ENCODE measurements at places on chromosomes 1 and 21. TPM values are rescaled to one million over a fixed set of nuclear protein-coding genes. Genes with fewer than 3 reads are reported as not detected.
A peak's percentile ranks its signal among the peaks of the same experiment; 100 is the strongest.

DNA sequence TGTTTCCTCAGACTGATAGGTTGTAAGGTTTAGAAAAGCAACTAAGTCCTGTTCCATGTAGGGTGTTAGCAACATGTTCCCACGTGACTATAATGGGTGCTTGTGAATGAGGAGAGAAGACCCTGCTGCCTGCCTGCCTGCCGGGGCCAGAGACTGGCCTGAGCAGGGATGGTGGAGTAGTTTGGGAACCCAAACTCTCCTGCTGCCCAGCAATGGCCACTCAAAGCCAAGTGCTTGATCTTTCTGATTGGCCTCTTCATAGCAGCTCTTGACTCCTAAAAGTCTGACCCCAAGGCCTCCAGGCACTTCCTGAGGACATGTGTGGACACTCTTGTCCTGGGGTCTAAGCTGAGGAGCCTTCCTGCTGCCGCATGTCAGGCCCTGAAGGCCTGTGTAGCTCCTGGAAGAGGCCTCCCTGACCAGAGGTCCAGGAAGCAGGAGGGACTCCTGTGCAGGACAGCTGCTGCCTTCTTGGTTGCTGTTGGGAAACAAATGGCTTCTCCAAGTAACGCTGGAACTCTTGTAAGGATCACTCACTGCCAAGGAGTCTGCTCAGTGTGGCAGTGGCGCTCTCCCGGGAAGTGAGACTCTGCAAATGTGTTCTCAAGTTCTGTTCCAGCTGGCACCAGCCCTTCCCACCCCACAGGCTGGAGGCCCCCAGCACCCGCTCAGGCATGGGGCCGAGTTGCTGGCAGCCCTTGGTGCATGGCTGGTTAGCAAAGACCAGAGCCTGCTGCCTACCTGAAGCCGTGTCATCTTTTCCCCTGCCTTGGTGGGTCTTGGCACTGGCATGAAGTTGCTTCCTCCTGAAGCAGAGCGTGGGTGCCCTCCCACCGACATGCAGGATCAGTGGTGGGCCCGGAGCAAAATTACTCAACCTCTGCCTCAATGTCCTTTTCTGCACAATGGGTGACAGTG, 35.5 kb downstream of the MAN1C1 start:
- DNase-seq = no peak

GRCh38 chr1:32939655-32940371, 24.8 kb downstream of the RNF19B start:
- DNase-seq = peak; percentile 54

Gene IGFN1
- not detected for total RNA-seq

DNA sequence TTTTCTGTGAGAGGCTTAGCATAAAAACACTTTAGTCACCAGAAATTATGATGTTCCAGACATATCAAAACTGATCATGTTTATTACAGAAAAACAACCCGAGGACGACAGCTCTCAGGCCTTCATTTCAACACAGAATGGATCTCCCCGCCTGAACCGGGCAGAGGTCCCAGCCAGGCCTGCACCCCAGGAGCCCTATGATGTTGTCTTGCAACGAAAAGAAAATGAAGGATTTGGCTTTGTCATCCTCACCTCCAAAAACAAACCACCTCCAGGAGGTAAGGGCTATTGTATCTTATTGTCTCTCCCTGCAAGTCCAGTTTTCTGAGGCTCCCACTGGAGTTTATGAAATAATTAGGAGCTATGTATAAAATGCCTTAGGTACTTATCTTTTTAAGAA, 105.5 kb downstream of the PHTF1 start:
- DNase-seq = no peak

DNA sequence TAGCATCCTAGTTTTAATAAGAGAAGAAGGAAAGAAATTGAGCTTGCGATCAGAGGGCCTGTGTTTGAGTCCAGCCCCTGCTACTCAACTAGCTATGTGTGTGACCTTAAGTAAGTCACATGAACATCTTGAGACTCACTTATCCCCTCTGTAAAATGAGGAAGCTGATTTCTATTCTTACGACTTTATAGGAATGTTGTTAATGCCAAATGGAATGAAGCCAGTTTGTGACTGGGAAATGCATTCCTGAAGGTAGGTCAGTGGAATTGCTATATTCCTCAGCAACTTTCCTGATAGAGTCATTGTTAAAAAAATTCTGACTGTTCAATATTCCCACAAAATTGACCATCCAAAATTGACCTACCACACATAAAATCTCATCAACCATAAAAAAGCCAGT, 14.9 kb downstream of the FASLG start:
- DNase-seq = no peak

- DNase-seq = no peak
Observed at GRCh38 chr1:76294482-76295194, 220.1 kb downstream of the ST6GALNAC3 start.

DNA sequence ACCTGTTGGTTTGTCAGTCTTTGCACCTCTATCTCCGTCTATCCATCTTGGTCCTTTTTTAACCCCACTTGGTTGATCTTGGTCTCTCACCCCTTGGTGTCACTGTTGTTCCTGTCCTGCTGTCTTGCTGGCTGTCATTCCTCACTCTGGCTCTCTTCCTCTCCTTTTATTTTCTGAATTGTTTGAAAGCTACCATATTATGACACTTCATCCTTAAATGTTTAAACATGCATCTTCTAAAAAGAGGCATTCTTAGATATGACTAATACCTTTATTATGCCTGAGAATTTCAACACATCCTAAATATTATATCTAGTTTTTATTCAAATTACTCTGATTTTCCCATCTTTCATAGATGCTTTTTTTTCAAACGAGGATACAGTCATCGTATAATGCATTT, 37.0 kb downstream of the BACH1 start:
- DNase-seq = no peak

- DNase-seq = no peak
Observed at GRCh38 chr1:220706480-220706879, 16.3 kb downstream of the C1orf115 start.

- DNase-seq = no peak
Observed at GRCh38 chr1:18805925-18806849, 53.3 kb downstream of the TAS1R2 start.

DNA sequence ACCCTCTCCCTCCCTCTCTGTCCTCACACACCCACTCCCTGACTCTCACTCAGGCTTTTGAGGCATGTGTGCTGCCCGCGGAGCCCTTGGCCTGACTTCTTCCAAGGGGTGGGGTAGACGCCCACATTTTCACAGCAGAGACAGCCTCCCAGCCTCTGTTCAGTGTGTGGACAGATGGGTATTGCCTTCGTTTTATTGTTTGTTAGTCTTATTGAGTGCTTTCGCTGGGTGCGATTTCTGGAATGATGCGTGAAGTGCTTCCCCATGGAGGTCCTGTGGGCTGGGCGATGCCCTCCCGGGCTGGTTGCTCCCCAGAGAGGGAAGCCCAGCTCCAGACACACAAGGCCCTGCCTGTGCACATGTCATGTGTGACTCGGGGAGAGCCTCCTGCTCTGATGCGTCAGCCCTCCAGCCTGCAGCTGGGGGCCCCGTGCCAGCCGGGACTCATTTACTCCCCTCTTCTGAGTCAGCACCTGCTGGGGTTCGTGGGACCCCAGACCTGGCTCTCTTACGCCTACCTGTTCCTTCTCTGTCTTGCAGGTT, 14.7 kb downstream of the PDXK start:
- DNase-seq = peak; percentile 76

- DNase-seq = peak; percentile 69
Observed at GRCh38 chr1:147225193-147225730, at the start of gene FMO5. TSS of gene FMO5 (minus strand) at chr1:147225339. CDS start at chr1:147225029, 310 bp downstream.

GRCh38 chr21:44929242-44929798, 8.6 kb upstream of the ITGB2 start:
- DNase-seq = peak; percentile 27

Gene KCNE2
- total RNA-seq = not detected

GRCh38 chr1:75632350-75632949, 21.5 kb upstream of the SLC44A5 start:
- DNase-seq = no peak

GRCh38 chr1:203524152-203524551, 30.2 kb downstream of the OPTC start:
- DNase-seq = no peak

GRCh38 chr1:109847251-109847650, 63.4 kb upstream of the CSF1 start:
- no peak for DNase-seq

Gene KRTAP21-1
- not detected for total RNA-seq

Gene CACNA1E
- total RNA-seq = not detected

DNA sequence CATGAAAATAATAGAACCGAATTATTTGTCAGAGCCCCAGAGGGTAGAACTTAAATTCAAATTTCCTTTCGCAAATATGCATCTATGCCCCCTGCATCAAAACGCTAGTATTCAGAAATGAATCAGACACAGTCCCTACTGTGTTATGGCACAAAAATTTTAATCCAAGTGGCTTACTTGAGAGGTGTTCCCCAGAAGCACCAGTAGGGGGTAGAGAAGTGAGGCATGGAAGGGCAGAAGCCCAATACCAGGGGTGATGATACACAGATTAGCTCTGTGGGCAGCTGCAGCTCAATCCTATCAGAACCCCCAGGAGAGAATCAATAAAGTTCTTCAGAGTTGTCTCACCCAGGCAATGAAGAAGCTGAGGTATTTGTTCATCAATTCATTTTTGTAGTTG, 342.2 kb downstream of the OMA1 start:
- no peak for DNase-seq

- DNase-seq = no peak
Observed at GRCh38 chr1:201399018-201399351, at the start of gene LAD1. TSS of gene LAD1 (minus strand) at chr1:201399324. CDS start at chr1:201399306, 18 bp downstream.

DNA sequence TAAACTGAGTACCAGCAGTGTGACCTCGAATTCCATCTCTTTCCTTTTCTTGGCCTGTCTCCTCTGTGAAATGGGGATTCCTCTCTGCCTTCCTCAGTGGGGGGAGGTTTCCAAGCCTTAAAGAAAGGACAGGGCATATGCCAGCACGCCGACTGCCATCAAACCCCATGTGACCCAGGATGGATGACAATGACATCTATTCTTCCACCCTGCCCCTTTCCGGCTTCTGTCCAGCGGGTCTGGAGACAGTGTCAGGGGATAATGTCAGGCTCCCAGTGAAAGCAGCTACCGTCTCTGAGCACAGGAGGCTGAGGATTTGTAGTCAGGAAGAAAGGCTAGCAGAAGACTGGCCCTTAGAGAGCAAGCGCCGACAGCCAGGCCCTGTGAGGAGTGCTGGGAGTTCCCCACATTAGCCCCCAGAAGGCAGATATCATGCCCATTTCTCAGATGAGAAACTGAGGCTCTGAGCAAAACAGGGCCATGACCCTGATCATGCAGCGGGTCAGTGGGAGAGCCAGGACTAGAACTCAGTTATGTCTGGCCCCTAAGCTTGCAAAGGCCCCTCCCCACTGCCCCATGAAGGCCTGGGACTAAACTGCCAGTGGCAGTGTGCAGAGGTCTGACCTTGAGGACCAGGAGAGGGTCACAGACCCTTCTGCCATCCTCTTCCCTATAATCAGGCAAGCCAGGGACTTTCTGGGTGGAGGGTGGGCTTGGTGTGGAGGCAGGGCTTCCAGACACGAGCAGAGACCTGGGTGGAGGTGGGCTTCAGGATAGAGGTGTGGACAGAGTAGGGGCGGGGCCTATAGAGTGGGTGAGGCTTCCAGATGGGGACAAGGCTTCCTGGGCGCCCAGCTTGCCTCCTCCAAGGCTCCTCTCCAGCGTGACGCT, 30.1 kb downstream of the CDCA8 start:
- no peak for DNase-seq

GRCh38 chr1:155833665-155834295, 23.2 kb downstream of the GON4L start:
- no peak for DNase-seq

Gene CFHR4
- total RNA-seq = not detected

DNA sequence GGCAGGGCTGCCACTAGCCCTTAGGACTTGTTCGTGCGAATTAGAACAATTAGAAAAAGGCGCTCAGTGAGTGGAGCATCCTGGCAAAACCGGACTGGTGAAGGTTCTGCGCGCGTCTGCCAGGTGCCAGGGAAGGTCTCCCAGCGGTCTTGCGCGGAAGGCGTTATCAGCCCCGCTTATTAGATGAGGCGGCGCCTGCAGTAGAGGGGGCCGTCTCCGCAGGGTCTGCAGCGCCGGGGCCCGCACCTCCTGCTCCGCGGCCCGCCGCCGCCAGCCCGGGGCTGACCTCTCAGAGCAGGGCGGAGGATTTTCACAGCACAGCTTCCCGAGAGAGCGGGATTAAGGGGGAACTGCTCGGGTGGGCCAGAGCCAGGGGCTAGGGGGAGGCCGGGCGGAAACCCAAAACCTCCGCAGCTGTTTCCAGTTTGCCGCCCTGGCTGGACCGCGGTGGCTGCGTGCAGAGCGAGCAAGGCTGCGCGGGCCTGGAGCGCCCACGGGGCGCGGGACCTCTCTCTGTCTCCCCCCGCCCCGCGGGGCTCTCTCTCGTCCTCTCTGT, 155.2 kb downstream of the FOXD2 start:
- no peak for DNase-seq

- peak; percentile 77 for DNase-seq
Observed at GRCh38 chr1:111204201-111204982, 3.9 kb upstream of the DENND2D start.

GRCh38 chr1:189275796-189276195, 1201.9 kb downstream of the BRINP3 start:
- no peak for DNase-seq

GRCh38 chr1:51420867-51421627, 90.7 kb upstream of the TTC39A start:
- no peak for DNase-seq

DNA sequence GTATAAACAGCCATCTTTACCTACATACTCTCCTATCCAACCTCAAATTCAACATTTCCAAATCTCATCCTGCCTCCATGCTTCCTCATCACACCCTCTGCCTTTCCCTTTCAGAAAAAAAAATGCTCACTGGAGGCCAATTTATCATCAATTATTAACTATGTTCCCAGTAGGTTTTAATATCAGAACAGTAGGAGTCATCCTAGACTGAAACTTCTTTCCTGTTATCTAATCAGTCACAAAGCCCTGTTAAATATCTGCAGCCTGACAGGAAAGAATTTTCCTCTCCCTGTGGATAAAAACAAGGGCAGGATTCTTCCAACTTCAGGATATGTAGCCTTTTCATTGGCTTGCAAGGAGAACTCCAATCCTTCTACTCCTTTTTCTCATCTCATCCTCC, 28.4 kb downstream of the EGLN1 start:
- no peak for DNase-seq

GRCh38 chr1:42825036-42825851, 8.0 kb upstream of the SVBP start:
- DNase-seq = no peak

Measured in activated CD4-positive, alpha-beta T cell treated with anti-CD3 and anti-CD28 coated beads for 36 hours (primary cell).